ENCODE measurements at places on chromosomes 4 and X.

DNA sequence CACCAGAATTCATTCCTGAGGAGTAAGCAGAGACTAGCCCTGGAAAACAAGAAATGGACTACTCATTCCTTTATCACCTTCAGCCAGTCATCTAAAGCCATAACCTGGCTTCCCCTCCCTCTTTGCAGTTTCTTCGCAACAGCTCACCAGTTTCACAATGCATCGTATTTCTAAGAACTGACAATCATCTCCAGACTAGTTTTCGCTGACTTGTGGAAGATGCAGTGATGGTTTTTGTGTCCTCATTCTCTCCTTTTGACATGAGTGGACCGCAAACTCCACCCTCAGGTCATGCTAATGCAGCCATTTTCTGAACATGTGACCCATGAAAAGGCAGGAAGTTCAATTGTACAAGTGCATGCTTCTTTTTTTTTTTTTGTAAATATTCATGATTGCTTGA lies 1203.5 kb downstream of the PCDH7 start:
- no peak for DNase-seq

DNA sequence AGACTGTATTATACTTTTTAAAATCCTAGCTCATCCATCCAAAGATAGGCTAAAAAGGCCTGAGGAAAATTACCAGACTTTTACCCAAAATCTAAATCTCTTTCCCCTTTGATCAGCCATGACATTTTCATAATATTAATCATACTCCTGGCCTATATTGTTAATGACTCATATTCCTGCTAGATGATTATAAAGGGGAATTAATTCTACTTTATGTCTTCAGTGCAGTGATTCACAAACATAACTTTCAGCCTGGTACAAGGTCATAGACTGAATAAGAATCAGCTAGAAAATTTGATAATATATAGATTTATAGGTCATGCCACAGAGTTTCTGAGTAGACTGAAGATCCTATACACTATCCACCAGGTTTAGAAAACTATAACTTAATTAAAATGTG lies 1905.4 kb downstream of the C4orf33 start:
- no peak for DNase-seq

- no peak for DNase-seq
These were observed 182.7 kb downstream of the KDR start for GRCh38 chr4:54942721-54943120.

DNA sequence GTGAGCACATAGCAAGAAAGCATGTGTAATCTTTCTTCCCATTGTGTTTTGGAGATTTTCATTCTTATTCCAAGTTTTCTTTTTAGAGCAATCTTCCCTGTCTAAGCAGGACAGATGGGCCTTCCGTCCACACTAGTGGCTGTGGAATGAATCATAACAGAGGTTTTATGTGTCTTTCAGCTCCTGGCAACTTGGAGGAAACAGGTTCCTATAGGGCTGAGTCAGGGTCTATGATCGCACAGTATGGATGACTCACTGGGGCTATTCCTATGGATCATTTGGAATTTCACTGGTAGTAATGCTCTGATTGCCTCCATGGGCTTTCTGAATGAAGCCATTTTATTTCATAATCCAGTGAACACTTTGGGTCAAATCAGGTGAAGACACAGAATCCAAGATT lies 51.8 kb upstream of the CBLL2 start:
- no peak for DNase-seq

GRCh38 chrX:47587906-47588735 lies 5.9 kb downstream of the TIMP1 start:
- DNase-seq, result no peak

GRCh38 chrX:95628796-95629195 lies 1055.8 kb upstream of the DIAPH2 start:
- DNase-seq, result no peak

GRCh38 chr4:27844376-27844775 lies 983.7 kb downstream of the STIM2 start:
- DNase-seq, result no peak

- no peak for DNase-seq
These were observed 47.3 kb downstream of the JAKMIP1 start for GRCh38 chr4:6152869-6153705.

GRCh38 chr4:137749466-137749865 lies 217.2 kb upstream of the PCDH18 start:
- no peak for DNase-seq

DNA sequence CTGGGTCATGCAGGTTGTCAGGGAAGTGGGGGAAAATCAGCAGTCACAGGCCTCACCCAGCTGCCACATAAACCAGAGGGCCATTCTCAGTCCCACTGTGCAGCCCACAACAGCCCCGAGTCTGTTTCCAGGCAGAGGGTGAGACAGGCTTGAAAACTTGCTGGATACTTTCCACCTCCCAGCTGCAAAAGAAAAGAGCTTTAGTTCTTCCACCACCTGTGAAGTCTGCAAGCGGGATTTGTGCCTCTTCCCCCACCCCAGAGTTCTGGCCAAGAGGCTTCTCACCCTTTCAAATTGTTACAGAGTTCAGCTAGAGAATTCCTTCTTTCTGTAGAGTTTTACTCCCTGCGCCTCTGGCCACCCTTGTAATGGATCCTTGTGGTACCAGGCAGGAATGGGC lies 115.5 kb upstream of the ZDHHC15 start:
- no peak for DNase-seq

GRCh38 chr4:22978656-22979055 lies 285.9 kb downstream of the GBA3 start:
- DNase-seq, result no peak

GRCh38 chrX:17788439-17788838 lies 51.1 kb downstream of the SCML1 start:
- peak; percentile 60 for DNase-seq

- DNase-seq, result peak; percentile 71
These were observed 1.8 kb downstream of the CAMK2D start for GRCh38 chr4:113759696-113760093.

GRCh38 chr4:110610620-110610939 lies 12.3 kb downstream of the PITX2 start:
- DNase-seq, result no peak

DNA sequence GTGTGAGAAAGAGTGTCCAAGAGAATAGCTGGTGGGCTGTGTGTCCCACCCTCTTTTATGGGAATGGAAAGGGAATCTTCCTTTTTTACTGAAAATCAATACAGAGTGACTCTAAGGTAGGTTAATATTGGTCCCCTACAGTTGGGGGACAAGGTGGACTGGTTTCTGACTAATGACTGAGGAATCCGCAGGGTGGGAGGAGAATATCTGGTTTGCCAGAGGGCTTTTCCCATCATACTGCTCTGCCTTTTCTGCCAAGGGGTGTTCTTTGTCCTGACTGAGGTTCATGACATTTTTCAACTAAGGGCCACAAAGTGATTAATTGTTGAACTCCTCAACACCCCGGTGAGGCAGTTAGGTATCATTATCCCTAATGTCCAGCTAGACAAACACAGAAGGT lies 261.6 kb downstream of the SPATA18 start:
- DNase-seq, result no peak

GRCh38 chr4:51906167-51906958 lies 63.4 kb downstream of the DCUN1D4 start:
- no peak for DNase-seq

DNA sequence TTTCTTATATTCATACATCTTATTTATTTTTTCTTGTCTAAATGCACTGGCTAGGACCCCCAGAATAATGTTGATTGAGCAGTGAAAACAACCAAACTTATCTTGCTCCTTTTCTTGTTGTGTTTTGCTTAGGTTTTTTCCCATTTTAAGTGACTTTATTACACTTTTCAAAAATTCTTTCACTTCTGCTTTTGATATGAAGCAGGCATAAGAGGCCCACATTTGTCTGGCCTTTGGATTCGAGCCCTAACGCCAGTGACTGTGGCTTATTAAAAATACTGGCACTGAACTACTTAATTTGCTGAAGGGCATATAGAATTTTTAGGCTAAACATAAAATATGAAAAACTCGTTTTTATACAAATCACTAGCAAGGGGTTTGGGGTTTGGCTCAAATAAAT lies 197.0 kb downstream of the ASB9 start:
- no peak for DNase-seq

GRCh38 chr4:62930884-62931283 lies 1478.4 kb downstream of the TECRL start:
- DNase-seq, result no peak

GRCh38 chrX:120755066-120755846 lies 120.4 kb downstream of the CT47B1 start:
- peak; percentile 63 for DNase-seq

- no peak for DNase-seq
These were observed 40.2 kb downstream of the HOPX start for GRCh38 chr4:56640621-56641493.

GRCh38 chr4:41477181-41477905 lies 60.6 kb upstream of the LIMCH1 start:
- peak; percentile 10 for DNase-seq

GRCh38 chr4:82851885-82852750 lies 38.8 kb downstream of the SEC31A start:
- no peak for DNase-seq

GRCh38 chr4:33107814-33108213 lies 2387.6 kb downstream of the PCDH7 start:
- no peak for DNase-seq

GRCh38 chr4:159434114-159434870 lies 331.4 kb downstream of the RAPGEF2 start:
- no peak for DNase-seq

DNA sequence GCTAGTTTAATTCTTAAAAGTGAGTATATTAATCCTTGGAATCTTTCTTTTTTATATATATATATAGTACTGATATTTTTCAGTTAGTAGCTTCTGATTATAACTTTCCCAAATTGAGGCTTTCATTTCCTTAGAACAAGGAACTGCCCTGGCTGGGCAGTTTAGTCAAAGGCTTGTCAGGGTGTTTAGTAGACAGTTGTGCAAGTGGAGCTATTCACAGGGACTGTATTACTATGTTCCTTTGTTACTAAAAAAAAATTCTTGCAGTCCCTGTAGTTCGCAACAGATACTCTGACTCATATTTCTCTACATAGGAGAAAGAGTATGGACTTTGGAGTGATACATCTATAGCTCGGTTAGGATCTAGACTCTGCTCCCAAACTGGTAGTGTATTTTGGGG lies 20.8 kb downstream of the USO1 start:
- no peak for DNase-seq

DNA sequence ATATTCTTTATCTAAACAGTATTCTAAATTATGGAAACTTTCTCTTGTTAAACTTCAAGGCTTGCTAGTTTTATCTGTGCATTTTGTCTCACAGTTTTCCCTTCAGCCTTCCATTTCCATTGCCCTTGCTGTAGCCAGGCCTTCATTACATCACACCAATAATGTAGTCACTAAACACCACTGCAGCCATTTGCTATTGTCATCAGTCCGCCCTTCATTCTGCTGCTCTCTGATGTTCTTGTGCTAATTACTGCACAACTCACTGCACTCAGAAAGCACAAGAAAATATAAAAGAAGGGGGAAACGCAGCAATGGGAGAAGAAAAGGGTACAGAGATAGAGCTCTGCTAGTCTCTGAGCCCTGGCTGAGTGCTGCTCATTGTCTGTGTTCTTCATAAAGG lies 239.6 kb upstream of the FSTL5 start:
- no peak for DNase-seq

- DNase-seq, result no peak
These were observed 1511.0 kb downstream of the ARAP2 start for GRCh38 chr4:34733185-34733941.

DNA sequence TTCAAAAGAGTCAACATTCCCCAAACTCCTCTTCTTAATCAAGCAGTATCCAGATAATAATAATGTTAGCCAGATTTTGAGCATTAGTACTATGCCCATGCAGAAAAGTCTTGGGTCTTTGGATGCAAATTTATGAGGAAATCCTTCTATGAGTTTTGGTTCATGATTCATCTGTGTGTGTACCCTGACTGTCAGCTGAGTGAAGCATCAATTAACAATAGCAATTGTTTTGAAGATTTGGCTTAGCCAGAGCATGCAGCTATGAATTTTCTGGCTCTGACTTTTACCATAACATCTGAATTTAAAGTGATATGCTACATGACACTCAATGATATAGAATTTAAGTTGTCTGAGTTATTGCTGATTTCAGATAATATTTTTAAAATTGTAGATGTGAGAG lies 145.8 kb downstream of the KLHL4 start:
- no peak for DNase-seq

DNA sequence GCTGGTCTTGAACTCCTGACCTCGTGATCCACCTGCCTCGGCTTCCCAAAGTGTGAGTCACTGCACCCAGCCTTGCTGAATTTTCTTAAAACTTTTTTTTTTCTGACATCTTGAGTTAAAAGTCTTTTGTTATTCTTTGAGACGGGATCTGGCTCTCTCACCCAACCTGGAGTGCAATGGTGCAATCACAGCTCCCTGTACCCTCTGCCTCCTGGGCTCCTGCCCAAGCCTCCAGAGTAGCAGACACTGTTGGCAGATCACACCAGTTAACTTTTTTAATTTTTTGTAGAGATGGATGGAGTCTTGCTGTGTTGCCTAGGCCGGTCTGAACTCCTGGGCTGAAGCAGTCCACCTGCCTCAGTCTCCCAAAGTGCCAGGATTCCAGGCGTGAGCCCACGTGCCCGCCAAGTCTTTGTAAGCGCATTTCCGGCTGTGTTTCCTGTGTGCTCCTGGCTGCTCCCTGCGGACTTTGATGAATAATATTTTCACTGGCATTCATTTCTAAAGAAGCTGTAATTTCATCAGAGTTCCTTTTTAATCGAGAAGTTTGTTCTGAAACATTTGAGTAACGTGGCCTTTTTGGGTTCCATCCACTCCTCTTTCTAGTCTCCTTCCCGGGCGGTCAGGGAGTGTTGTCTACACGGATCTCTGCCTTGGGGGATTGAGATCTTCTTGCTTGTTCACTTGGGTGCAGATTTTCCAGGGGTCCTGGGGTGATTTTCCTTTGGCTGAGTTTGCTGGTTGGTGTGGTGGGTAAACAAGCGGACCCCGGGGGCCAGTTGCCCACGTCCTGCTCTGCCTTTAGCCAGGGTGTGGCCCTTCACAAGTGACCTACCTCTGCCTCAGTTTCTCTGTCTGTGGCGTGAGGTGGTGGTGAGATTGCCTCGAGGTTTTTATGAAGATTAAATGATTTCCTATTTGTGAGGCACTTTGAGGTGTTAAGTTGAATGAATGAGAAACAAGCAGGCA lies 44.4 kb downstream of the PCGF3 start:
- no peak for DNase-seq

- no peak for DNase-seq
These were observed 175.8 kb upstream of the PITX2 start for GRCh38 chr4:110798687-110799086.

GRCh38 chr4:167893531-167893930 lies 198.8 kb upstream of the ANXA10 start:
- no peak for DNase-seq

GRCh38 chr4:10441512-10441911 lies 15.7 kb downstream of the ZNF518B start:
- no peak for DNase-seq

All from NCI-H1417 (cell line).